ENCODE measurements at places on chromosomes 4 and X.
A peak's percentile ranks its signal among the peaks of the same experiment; 100 is the strongest.

DNA sequence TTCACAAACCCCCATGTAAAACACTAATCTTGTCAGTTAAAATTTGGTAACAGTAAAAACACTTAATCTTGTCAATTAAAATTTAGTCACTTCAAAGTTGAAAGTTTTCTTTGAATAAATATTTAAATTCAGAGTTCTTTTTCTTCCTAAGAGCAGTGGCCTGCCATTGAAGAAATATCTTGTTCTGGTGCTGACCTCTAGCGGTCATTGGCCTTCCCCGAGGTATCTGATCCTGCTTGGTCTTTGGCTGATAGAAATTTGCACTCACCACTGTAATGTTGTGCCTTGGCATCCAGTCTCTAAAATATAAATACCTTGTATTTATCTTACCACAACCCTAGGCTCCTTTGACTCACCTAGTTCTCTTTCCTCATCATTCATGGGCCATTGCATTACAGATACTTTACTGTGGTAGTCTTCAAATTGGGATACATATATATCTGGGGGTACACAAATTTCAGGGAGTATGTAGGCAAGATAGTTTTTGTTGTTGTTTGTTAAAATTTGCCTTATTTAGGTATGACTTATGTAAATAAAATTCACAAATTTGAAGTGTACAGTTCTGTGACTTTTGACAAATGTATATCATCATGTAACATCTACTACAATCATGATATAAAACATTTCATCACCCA is 6.7 kb upstream of the ART3 start:
- peak; percentile 53 for DNase-seq

- no peak for DNase-seq
Observed at GRCh38 chr4:128388352-128388630, 100.7 kb upstream of the PGRMC2 start.

- DNase-seq: peak; percentile 53
Observed at GRCh38 chr4:4735136-4735750, 124.2 kb upstream of the MSX1 start.

- no peak for DNase-seq
Observed at GRCh38 chr4:55512077-55512476, 34.6 kb downstream of the CLOCK start.

DNA sequence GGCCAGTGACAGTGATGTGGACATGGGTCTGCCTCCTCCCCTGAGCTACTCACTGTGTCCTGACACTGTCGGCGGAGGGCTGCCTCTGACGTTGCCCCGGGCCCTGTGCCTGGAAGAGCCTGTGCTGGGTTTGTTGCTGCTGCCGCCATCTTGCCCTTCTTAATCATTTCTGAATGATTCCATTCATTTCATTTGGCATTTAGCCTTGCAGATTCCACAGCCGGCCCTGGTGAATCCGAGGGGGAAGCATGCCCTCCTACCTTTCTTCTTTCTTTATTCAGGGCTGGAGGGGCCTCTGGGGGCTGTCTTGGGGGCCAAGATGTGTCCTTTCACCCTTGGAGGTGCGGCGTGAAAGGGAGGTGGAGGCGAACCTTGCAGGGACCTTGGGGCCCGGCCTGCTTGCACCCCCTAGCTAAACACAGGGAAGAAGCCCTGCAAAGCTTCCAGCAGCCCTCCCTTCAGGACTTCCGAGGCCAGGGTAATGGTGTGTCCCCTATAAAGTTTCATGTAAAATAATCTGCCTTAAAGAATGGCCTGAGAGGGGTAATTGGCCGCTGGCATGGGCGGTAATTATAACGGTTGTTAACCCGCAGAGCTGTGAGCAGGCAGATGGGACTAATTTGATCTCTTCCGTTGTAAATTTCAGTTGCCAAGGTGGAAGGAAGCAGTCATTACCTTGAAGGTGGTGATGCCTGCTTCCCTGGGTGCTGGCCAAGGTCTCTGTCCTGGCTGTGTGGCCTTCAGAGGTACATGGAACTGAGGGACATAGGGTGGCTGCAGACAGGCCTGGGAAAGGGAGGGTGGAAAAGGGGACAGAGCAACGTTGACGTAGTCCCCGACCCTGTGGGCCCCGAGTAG is 92.3 kb downstream of the PSAPL1 start:
- DNase-seq: no peak

- no peak for DNase-seq
Observed at GRCh38 chr4:82645936-82646565, 84.3 kb upstream of the TMEM150C start.

DNA sequence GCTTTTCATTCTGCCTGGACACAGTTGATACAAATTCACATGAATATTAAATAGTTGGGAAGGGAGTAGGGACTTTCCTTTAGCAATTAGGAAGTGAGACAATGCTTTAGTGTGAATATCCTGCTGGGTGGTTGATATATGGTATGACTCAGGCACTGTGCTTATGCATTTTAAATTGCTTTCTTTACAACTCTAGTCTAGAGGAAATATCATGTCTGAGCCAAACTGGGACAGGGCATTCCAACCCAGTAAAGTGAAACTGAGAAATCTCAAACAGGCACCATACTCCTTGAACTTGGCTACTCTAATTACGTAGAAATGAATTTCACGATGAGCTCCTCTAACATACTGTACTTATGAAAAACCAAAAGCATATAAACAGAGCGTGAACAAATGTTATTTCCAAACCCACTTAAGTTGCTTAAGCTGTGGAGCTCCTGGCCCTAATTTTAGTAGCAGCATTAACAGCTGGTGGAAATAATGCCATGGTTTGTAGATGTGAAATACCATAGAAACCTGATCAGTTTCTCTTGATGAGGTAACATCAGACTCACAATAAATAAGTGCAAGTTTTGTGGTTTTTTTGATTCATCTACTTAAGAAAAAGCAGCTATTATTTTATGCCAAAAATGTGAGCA is 242.9 kb upstream of the GK2 start:
- DNase-seq: peak; percentile 70

DNA sequence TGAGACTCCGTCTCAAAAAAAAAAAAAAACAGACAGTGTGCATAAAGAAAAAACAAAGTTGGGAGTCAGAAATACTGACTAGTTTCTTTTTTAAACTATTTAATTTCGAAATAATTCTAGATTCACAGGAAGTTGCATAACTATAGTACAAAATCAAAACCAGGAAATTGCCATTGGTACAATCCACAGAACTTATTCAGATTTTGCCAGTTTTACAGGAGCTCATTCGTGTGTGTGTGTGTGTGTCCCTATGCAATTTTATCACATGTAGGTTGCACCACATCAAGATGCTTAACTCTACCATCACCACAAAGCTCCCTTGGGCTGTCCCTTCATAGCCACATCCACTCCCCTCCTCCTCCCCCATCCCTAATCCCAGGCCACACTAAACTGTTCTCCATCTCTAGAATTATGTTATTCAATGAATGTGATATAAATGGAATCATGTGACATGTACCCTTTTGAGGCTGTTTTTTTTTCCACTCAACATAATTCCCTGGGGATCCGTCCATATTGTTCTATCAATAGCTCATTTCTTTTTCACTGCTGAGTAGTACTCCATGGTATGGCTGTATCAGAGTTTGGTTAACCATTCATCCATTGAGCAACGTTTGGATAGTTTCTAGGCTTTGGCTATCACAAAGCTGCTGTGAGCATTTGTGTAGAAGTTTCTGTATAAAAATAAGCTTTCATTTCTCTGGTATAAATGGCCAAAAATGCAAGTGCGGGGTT is 16.3 kb upstream of the DDX3X start:
- no peak for DNase-seq

DNA sequence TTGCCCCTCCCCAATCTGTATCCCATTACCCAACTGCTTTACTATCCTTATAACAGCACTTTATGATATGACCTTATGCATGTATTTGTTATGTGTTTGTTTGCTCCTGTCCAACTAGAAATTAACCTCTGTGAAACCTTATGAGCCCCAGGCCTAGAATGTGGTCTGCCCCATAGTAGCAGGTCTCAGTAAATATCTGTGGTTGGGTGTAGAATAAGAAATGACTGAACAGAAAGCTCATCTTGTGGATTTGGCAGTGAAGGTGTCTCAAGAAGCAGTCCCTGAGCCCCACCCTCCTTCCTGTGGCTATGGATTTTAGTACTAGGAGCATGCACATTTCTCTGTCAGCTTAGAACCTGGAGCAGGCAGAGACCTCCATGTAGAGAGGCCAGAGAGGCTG is 229.0 kb upstream of the LCORL start:
- DNase-seq: no peak

DNA sequence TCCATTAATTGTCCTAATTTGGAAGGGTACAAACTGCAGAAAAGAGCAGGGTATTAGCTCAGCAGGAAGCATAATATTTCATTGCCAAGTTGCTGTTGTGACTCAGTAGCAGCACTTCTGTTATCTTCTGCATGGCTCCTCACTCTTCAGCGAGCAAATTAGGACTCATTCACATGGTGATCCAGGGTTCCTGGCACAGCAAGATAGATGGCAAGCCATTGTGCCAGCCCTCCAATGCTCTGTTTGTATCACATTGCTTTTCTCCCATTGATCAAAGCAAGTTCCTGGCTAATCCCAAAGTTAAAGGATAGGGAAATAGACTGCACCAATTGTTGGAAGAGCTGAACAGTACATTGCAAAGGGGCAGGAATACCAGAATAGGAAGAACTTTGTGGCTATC is 382.5 kb upstream of the ATOH1 start:
- DNase-seq: no peak

- no peak for DNase-seq
Observed at GRCh38 chr4:162450531-162451035, 286.8 kb upstream of the FSTL5 start.

- no peak for DNase-seq
Observed at GRCh38 chr4:157550028-157550427, 329.5 kb downstream of the GRIA2 start.

GRCh38 chr4:106034220-106034619 is 138.9 kb downstream of the NPNT start:
- no peak for DNase-seq

DNA sequence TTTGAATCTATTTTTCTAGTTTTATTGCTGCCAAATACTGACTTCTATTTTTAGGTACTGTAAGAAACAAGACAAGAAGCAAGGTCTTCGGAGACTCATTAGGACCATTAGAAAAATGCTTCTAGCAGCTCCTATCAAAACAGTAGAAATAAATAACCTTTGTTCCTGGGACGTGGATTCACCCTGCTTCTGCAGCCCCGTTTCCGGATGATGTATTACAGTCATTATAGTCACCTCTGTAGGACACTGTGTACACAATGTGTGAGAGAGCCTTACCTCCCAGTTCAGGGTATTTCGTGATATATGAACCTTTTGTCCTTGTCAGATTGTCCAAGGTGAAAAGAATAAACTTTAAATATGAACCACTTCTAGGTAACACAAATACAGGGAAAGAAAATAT is 484.0 kb upstream of the TECRL start:
- no peak for DNase-seq

GRCh38 chrX:47146121-47146935 is 1.3 kb downstream of the RBM10 start:
- no peak for DNase-seq

DNA sequence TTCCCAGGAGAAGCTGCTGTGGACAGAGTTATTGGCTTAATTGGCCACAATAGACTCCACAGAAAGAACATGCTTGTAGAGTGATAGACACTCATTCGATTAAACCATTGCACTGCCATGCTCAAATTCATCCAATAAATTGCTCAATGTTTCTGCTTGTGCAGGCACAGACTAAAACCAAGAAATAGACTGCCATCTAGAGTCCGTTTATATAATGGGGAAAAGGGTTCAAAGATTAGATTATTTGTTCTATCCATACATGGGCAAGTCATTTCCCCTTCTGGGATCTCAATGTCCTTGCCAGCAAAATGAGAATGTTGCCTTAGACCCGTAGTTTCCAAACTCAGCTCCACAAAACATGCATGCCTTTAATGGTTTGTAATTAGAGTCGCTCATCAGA is 8.7 kb downstream of the SMIM10 start:
- DNase-seq: peak; percentile 35

DNA sequence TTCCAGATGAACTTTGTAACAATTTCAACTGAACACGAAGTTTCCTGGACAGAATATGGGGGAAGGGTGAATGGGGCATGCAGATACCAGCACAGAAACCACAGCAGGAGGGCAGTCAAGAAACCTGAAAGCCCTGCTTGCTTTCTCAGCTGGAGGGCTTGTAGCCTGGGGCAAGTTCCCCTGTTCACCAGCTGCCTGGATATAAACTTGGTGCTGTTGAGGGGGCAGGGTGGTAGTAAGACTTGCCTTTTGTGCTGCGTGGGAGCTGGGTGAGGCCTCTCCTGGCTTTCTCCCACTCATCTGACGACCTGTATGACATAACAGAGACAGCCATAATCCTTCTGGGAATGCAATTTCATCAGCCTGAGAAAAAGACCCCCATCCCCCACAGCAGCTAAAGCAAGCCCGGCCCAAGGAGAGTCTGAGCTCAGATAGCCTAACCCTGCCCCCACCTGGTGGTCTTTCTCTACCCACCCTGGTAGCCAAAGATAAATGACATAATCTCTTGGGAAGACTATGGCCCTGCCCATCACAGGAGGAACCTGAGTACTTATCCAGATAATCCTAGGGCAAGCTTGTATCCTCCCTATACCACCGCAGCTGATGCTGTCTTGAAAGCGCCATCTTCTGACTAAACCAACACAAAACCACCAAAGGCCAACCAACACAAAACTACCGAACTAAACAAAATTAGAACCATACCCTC is 234.3 kb downstream of the LAS1L start:
- no peak for DNase-seq

DNA sequence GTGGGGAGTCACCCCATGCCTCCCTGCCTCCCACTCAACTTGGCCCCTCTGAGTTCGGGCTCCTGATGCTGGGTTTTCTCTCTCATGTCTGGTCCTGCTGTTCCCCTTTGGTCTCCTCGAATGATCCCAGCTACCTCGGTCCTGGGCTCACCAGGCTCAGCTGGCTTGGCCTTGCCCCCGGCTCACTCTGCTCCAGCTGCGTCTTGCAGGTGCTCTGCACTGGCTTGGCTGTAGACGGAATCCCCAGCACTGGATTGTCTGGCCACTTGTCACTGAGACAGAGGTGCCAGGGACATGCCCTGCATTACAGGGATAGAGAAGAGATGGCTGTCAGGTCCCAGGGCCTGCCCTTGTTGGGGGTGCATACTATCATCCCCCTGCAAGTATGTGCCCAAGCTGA is 41.6 kb upstream of the NYX start:
- no peak for DNase-seq

GRCh38 chrX:75989806-75990590 is 182.9 kb upstream of the PBDC1 start:
- DNase-seq: no peak

DNA sequence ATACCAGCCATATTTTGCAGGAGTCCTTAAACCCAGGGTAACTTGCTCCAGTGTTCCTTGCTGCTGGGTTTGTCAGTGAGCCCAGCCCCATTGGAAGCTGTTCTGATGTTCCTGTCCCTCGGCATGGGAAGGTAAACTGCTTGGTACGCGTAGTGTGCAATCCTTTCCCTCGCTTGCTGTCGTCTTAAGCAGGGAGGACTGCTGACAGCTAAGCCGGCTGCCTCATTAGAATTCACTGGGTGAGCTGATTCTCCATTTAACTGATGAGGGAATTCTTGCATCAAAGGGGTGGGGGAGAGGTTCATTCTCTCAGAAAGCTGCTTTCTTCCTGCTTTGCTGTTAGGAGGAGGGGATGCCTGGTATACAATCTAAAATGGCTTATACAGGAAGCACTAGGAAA is 164.6 kb downstream of the MID1IP1 start:
- DNase-seq: no peak

All from H4 (cell line).